Esophagus muscularis mucosa (tissue), 4 donors: ENCODE measurements at places on chromosomes 7 and 10. TPM values are rescaled to one million over a fixed set of nuclear protein-coding genes. Genes with fewer than 3 reads are reported as not detected.

DNA sequence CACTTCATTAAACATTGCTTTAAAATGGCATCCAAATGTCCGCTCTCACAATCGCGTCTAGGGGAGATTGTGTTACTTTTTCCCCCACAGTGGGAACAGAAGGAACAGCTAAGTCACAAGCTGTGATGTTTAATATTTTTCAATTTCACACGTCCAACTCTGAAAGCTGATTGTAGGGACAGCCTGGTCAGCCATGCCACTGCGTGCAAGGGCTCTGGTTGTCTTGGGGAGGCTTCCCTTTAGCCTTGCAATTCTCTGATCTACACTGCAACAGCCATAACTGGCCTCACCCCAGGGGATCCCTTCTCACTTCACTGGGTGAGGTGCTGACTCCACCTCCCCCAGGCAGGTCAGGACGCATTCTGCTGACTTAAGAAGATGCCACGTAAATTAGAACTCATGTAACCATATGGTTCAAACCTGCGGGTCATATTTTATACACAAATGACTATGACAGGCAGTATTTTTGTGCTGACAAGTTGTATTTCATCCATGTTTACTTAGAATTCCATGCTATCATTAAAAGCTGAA is 425.2 kb upstream of the NFE2L3 start:
- H3K36me3 ChIP-seq, result no peaks in the 10 kb centered on the region
- no peak for DNase-seq
- H3K27ac ChIP-seq, result no peak overlapping the region
- peaks cover 7% of the 10 kb centered on the region for H3K4me1 ChIP-seq
- H3K27me3 ChIP-seq, result no peaks in the 10 kb centered on the region
- H3K4me3 ChIP-seq, result no peak overlapping the region

DNA sequence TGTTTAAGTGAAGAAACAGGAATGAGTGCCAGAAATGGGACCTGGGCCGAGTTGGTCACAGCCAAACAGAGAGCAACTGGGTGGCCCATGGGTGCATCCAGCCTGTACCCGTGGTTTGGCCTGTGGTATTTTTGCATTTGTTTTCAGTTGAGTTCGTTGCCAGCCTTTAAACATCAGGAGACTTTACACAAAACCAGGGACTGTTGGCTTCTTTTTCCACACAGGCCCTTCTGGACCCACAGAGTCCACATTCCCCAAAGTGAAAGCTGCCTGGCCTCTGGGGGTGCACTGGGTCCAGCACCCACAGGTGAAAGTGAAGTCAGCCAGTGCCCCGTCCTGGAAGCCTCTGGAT is 54.1 kb upstream of the TNS3 start:
- no peaks in the 10 kb centered on the region for H3K36me3 ChIP-seq
- H3K4me3 ChIP-seq, result no peak overlapping the region
- H3K4me1 ChIP-seq, result peaks cover 70% of the 10 kb centered on the region
- DNase-seq, result no peak

Gene ACHE
- total RNA-seq, result 3.9 TPM

GRCh38 chr7:47945261-47946015 is 2.8 kb downstream of the PKD1L1 start:
- H3K36me3 ChIP-seq, result no peaks in the 10 kb centered on the region
- H3K27me3 ChIP-seq, result no peaks in the 10 kb centered on the region
- H3K4me1 ChIP-seq, result peaks cover 8% of the 10 kb centered on the region
- H3K27ac ChIP-seq, result no peak overlapping the region

Gene AKR1D1
- total RNA-seq, result not detected

Gene AKR1C8
- total RNA-seq, result not detected

Gene EPC1
- 40.4 TPM for total RNA-seq

DNA sequence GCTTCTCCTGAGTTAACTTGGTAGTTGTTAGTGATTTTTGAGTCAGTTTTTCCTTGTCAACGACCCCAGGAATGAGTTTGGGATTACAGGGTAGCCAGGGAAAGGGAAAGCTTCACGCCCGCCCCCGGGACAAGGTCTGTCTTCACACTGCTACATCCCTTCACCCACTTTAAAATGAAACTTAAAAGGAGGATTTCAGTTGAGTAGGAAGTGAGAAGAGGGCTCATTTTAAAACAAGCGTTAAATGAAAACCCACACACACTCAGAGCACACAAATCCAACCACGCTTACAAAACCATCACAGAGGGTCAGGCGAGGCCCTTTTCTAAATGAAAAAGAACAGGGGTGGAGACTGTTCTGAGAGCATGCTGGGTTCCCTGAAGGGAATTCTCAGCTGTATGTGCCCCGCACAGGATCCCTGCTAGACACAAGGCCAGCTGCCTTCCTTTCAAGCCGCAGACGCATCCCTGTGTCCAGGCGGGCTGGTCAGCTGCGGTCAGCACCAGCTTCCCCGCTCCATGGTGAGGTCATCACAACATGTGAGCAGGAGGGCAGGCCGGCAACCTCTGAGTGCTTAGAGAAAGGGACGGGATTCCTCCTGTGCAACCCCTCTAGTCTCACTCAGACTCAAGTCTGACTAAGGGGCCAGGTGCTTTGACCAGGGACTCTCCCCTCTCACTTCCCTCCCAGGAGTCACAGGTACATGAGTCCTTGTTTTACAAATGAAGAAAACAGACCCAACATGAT is 111.8 kb downstream of the EGFR start:
- no peaks in the 10 kb centered on the region for H3K36me3 ChIP-seq
- peak overlapping the region; percentile 89 for H3K27ac ChIP-seq
- no peaks in the 10 kb centered on the region for H3K27me3 ChIP-seq

GRCh38 chr7:138032186-138032585 is 30.3 kb upstream of the CREB3L2 start:
- no peak for DNase-seq
- no peaks in the 10 kb centered on the region for H3K4me1 ChIP-seq
- no peak overlapping the region for H3K4me3 ChIP-seq
- no peaks in the 10 kb centered on the region for H3K36me3 ChIP-seq
- no peak overlapping the region for H3K27ac ChIP-seq

DNA sequence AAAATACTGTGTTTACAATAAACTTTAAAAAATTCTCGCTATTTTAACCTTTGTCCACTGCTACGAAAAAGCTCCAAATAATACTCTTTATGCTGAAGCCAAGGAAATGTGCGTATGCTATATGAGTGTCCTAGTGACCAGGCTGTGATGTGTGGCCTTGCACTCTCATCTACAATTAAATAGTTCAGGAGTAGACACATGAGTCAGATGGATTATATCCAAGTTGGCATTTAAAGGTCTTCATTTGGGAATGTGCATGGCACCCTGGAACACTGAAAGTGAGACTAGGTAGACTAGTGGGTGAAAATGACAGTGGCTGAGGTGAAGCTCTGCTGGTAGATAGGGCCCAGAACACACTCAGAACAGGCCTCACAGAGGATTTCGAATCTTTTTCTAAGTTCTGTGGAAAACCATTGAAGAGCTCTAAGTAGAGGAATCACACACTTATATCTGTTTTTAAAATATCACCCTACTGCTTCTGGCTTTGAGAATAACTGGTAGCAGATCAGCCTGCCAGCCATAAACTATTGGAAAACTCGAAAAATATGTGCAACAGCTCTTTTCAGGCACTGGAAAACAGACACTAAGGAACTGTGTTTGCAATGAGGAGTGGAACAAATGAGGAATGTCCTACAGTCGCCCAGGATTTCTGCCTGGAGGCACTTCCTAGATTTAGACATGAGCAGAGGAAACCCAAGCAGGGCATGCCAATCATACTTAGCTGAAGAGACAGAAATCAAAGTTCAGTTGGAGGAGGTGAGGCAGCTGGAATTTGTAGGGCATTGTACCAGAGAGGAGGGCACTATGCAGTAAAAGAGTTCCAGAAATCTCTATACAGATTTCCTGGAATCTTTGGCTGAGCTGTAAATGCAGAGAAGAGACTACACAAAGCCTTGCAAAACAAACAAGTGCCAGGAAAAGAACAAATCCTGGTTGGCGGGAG is 603.8 kb upstream of the LRRTM3 start:
- peaks cover 8% of the 10 kb centered on the region for H3K4me1 ChIP-seq
- no peaks in the 10 kb centered on the region for H3K27me3 ChIP-seq
- H3K4me3 ChIP-seq, result no peak overlapping the region

Gene ZPBP
- not detected for total RNA-seq

Gene TRIP6
- total RNA-seq, result 60.2 TPM

DNA sequence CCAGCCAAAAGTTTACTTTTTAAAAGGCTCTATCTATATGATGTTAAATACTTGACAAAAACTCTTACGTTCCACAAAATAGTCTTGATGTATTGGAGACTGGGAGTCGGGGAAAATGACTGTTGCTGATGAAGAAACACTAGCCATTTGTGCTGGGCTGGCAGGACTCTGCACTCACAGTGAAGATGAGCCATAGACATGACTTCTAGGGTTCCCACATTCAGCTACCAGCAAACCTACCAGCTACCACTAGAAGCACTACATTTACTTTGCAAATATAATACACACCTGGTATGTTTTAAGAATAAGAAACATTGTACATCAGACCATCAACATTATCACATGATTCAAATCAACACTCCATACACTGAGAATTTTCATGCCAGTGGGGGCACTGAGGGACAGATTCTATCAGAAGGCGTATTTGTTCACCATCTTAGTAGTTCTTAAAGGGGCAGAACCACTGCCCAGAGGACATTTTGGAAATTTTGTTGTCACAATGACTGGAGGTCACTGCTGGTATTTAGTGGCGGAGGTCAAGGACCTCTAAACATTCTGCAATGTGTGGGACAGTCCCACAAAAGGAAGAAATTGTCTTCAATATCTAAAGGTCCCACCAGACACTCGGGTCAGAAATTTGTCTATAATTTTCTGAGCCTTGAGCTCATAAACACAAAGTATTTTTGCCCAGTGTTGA is 52.3 kb downstream of the PARD3 start:
- H3K4me1 ChIP-seq, result peaks cover 93% of the 10 kb centered on the region
- DNase-seq, result no peak
- H3K4me3 ChIP-seq, result no peak overlapping the region
- H3K27ac ChIP-seq, result no peak overlapping the region
- H3K27me3 ChIP-seq, result no peaks in the 10 kb centered on the region

Gene VDAC2
- total RNA-seq, result 218 TPM

GRCh38 chr10:53977267-53977666 is 823.8 kb downstream of the PCDH15 start:
- no peak overlapping the region for H3K4me3 ChIP-seq
- DNase-seq, result no peak
- no peak overlapping the region for H3K27ac ChIP-seq
- H3K4me1 ChIP-seq, result no peaks in the 10 kb centered on the region

DNA sequence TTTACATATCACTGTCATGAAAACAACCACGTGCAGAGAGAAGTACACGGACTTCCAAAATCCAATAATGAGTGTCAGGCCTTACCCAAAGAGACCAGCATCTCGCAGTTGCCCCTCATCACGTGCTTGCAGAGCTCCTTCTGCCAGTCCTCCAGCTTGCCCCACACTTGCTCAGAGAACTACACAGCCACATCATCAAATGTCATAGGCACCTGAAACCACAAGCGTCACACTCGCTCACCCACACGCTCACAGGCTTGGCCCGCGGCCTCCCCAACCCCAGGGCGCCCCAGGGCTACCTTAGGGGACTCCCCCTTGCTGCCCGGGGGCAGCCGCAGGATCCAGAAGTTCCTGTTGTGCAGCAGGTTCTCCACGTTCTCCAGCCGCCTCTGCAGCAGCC is 123.4 kb upstream of the ZNF746 start:
- H3K36me3 ChIP-seq, result peaks cover 46% of the 10 kb centered on the region
- no peaks in the 10 kb centered on the region for H3K27me3 ChIP-seq
- H3K4me3 ChIP-seq, result no peak overlapping the region
- no peak overlapping the region for H3K27ac ChIP-seq
- no peak for DNase-seq

Gene CNOT4
- total RNA-seq, result 27.0 TPM

GRCh38 chr7:125491137-125491536 is 561.5 kb upstream of the POT1 start:
- no peaks in the 10 kb centered on the region for H3K4me1 ChIP-seq
- no peaks in the 10 kb centered on the region for H3K27me3 ChIP-seq
- no peak overlapping the region for H3K4me3 ChIP-seq
- no peaks in the 10 kb centered on the region for H3K36me3 ChIP-seq

DNA sequence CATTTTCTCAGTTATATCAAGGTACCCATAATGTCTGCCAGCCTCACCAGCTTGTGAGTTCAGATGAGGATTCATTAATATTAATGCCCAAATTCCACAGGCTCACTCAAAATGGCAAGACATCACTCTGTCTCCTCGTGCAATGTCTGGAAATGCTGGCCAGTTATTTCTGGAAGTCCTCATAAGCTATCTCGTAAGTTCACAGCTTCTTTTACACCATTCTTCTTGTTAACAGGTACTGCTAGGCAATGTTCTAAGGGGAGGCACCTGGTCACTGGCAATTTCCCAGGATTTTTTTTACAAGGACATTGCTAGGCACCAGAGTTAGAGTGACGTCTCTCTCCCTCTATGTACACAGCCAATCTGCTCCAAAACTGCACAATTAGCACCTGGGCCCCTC is 80.2 kb upstream of the SEMA3C start:
- H3K27ac ChIP-seq, result no peak overlapping the region
- no peak overlapping the region for H3K4me3 ChIP-seq
- no peaks in the 10 kb centered on the region for H3K27me3 ChIP-seq
- H3K36me3 ChIP-seq, result no peaks in the 10 kb centered on the region

- H3K4me3 ChIP-seq, result no peak overlapping the region
- H3K36me3 ChIP-seq, result no peaks in the 10 kb centered on the region
- peak; percentile 90 for DNase-seq
These were observed 23.3 kb downstream of the OGDHL start for GRCh38 chr10:49738616-49739360.

Gene CPN1
- total RNA-seq, result not detected

GRCh38 chr10:454860-455259 is 234.6 kb downstream of the DIP2C start:
- DNase-seq, result no peak
- H3K27ac ChIP-seq, result peak overlapping the region; percentile 59
- peaks cover 3% of the 10 kb centered on the region for H3K36me3 ChIP-seq
- H3K4me1 ChIP-seq, result peaks cover 71% of the 10 kb centered on the region

DNA sequence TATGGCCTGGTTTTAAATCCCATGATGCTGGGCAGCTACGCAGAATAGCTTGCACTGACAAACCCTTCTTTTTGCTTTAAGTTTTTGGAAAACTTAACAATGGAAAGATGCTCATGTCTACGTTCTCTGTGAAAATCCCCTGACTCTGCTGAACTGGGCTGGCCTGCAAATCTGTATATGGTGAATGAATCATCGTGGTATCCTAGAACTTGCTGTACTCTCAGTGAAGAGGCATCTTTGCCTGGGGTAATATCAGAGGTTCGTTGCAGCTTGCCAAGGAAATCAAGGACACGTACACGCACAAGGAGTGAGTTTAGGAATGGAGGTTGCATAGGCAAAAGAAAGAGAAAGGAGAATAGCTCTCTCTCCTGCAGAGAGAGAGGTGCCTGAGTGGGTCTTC is 382.0 kb upstream of the ADARB2 start:
- peak; percentile 64 for DNase-seq
- H3K27ac ChIP-seq, result no peak overlapping the region
- no peaks in the 10 kb centered on the region for H3K4me1 ChIP-seq
- H3K36me3 ChIP-seq, result no peaks in the 10 kb centered on the region

DNA sequence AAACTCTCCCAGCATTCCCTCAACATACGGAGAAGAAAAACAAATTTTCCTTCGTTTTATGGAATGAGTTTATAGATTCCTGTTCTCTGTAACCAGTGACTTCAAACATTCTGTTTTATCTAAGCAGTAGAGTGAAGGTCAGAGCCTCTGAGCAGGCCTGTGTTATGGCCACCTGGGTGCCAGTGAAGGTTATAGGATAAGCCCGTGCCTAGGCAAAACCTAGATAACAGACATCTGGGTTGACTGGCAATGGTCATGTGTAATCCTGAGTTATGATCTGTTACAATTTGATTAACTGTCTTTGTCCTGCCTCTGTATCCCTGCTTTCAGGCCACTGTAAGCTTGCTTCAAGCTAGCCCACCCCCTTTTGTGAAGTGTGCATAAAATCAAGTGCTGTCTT is 8.3 kb downstream of the LSM5 start:
- peaks cover 20% of the 10 kb centered on the region for H3K36me3 ChIP-seq
- H3K4me1 ChIP-seq, result no peaks in the 10 kb centered on the region
- DNase-seq, result peak; percentile 45
- H3K4me3 ChIP-seq, result no peak overlapping the region
- no peaks in the 10 kb centered on the region for H3K27me3 ChIP-seq

Gene IL6
- total RNA-seq, result 4.9 TPM
